Uterus (tissue), 4 donors: ENCODE measurements at places on chromosomes 13 and 19. TPM values are rescaled to one million over a fixed set of nuclear protein-coding genes. Genes with fewer than 3 reads are reported as not detected.
A peak's percentile ranks its signal among the peaks of the same experiment; 100 is the strongest.

- DNase-seq, result no peak
Observed at GRCh38 chr19:9641810-9642209, 20.8 kb upstream of the ZNF561 start.

GRCh38 chr13:98233127-98233526 lies 56.1 kb upstream of the RNF113B start:
- DNase-seq, result no peak

DNA sequence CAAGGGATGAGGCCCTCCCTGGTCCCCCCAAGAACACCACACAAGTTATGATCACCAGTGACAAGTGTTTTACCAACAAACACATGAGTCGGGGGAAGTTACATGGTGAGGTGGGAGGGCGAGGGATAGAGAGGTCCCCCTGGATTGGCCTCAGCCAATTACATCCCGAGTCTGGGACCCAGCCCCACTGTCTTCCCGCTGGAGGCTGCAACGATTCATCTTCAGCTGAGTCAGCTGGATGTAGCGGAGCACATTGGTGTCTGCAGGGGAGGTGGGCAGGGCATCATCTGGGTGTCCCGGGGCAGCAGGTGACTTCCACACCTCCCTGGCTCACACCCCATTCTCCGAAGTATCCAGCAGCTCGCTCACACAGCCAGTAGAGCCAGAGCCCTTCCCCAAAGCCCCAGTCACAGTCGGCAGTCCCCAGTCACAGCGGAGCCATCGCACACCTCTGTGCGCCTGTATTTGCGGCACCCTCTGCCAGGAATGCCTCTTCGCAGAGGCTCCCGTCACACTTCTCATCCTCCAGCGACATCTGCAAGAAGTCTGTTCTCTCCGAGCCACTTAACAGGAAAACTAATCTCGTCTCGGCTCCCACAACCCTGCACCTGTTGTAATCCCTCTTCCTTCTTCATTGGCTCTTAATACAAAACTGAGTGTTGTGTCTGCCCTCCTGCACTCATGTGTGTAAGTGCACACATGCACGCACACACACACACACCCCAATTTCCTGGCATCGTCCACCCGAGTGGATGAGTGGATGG lies 2.0 kb downstream of the TTC9B start:
- DNase-seq, result no peak

GRCh38 chr19:11963566-11964355 lies 1.1 kb upstream of the ZNF763 start:
- DNase-seq, result peak; percentile 75

DNA sequence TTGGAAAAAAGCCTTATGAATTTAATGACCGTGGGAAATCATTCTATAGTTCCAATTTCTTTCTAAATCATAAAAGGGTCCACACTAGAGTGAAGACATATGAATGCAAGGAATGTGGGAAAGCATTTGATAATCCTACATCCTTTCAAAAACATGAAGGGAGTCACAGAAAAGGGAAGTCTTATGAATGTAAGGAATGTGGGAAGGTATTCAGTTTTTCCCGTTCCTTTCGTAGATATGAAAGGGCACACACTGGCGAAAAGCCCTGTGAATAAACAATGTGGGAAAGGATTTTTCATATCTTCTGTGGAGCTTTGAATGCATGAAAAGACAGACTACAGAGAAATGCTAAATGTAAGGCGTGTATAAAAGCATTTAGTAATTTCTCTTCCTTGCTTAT lies 27.0 kb downstream of the ZNF20 start:
- no peak for DNase-seq

DNA sequence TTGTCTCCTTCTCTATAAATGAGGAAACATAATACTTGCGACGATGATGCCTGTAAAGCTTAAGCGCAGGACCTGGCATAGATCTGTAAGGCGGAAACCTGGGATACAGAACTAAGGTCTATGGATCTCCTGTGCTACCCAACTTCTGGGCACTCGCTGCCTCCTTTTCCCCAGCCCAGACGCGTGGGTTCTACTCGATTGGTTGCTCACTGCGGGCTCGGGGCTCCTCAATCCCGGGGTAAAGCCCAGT lies 615 bp upstream of the PSMC4 start:
- DNase-seq, result no peak

DNA sequence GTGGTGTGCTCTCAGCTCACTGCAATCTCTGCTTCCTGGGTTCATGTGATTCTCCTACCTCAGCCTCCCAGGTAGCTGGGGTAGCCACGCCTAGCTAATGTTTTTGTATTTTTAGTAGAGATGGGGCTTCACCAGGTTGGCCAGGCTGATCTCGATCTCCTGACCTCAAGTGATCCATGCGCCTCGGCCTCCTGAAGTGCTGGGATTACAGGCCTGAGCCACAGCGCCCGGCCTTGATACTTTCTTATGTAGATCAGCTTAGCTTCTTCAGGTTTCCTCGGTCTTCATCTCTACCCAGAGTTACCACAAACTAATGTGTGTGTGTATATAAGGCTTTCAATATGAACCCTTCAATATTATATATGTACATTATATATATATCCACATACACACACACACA lies 9.9 kb upstream of the CCDC61 start:
- DNase-seq, result no peak

- DNase-seq, result no peak
Observed at GRCh38 chr19:10889880-10890279, 18.5 kb downstream of the CARM1 start.

DNA sequence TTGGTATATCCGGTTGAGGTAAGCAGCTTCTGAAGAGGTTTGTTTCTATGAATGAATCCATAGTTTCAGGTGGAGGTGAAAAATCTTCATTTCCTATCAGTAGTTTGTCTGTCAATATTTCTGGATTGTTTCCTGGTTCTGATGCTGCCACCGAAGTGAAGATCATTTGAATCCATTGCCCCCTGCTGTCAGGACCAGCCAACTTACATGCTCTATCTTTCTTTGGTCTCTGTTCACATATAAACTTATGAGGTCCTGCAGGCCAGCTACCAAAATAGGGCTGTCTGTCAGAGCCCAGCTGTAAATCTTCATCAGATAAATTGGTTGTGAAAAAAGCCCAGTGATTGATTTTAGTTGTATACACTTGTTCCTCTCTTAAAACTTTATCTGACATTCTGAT lies 15.2 kb upstream of the N4BP2L1 start:
- no peak for DNase-seq

- no peak for DNase-seq
Observed at GRCh38 chr19:43372462-43372861, 19.0 kb downstream of the CD177 start.

DNA sequence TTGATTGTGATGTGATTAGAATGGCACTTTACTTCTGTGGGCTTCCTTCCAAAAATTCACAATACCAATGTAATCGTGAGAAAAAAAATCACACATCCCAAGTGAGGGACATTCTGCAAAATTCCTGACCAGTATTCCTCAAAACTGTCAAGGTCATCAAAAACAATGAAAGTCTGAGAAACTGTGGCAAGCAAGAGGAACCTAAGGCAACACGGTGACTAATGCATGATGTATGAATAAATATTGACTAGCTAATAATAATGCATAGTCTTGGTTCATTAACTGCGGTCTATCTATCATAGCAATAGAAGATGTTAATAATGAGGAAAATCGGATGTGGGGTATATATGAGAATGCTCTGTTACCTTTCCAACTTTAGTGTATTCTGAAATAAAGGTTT lies 159.0 kb downstream of the RFC3 start:
- DNase-seq, result no peak

DNA sequence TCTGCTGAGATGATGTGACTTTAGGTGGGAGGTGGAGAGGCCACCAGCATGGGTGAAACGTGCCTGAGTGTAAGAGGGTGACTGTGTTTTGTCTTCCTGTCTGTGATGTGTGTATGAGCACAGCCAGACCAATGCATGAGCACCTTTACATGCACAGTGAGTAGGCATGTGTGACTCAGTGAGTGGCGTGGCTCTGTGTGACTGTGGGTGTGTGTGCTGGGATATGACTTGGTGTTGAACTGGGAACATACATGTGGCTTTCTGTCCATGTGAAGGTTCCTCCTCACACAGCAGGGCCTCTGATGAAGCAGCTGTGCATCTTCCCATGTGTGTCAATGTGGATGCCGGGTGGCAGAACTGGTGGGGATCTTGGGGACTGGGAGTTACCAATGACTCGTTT lies 19.9 kb upstream of the LGALS13 start:
- DNase-seq, result no peak

DNA sequence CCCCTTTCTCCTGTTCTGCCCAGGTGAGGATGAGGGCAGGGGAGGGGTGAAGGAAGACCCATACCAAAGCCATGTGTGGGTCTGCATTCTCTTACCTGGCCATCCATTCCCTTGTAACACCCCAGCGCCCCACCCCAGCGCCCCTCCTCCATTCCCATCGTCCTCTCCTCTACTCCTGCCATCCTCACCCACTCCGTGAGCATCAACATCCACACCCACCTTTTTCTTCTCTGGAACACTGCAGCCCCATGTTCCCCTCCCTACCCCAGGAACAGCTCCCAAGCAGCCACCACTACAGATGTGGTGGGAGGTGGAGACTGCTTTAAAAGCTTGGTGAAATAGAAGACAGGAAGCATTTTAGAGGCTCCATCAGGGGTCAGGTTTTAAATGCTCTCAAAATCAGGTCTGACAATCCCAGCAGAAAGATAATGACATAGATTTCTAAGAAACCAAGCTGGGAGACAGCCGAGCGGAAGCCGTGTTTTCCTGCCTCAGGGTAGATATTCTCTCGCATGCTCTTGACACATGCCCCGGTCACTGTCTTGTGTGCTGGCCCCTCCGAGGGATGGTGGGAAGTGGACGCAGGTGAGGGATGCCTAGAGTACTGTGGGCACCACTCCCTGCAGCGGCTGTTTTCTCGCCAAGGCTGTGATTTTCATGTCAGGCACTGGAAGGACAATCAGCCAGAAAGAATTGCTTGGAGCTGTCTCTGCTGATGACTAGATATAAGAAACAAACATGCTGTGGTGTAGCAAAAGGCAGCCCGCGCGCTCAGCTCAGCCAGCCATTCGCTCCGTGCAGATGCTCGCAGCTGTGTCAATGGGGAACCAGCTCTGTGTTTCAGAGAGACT lies 9.8 kb downstream of the MEDAG start:
- DNase-seq, result no peak

DNA sequence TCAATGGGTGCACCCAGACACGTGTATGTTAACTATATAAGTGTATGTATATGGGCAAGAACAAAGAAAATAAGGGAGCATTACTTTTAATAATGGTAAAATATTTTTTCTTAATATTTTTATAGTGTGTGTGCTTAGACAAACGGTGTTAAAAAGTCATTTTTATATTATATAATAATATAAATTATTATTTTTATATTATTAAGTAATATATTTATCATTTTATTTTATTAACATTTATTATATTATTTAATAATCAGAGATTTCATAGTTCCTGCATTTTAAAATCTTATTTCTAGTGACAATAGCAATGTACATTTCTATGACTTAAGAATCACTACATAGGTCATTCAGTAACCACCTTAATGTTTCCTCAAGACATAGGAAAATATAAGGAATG lies 184.4 kb downstream of the SLITRK5 start:
- DNase-seq, result no peak

DNA sequence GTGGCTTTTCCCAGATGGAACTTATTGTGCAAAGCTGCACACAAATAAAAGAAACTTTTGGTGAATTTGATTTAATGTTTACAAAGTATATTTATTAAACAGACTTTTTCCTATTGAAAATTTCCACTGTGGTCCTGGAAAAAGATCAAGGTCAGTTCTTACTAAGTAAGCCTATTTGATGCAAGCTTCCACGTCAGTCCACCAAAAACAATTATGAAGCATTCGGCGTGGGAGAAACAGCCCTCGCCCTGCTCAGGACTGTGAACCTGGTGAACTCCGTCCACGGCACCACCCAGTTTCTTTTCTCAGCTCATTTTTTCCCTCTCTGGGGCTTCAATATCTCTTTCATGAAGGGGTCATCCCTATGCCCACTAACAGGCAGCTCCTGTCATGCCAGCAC lies 149.8 kb downstream of the EFNB2 start:
- no peak for DNase-seq

GRCh38 chr13:43289470-43290255 lies 266.3 kb downstream of the DNAJC15 start:
- no peak for DNase-seq

DNA sequence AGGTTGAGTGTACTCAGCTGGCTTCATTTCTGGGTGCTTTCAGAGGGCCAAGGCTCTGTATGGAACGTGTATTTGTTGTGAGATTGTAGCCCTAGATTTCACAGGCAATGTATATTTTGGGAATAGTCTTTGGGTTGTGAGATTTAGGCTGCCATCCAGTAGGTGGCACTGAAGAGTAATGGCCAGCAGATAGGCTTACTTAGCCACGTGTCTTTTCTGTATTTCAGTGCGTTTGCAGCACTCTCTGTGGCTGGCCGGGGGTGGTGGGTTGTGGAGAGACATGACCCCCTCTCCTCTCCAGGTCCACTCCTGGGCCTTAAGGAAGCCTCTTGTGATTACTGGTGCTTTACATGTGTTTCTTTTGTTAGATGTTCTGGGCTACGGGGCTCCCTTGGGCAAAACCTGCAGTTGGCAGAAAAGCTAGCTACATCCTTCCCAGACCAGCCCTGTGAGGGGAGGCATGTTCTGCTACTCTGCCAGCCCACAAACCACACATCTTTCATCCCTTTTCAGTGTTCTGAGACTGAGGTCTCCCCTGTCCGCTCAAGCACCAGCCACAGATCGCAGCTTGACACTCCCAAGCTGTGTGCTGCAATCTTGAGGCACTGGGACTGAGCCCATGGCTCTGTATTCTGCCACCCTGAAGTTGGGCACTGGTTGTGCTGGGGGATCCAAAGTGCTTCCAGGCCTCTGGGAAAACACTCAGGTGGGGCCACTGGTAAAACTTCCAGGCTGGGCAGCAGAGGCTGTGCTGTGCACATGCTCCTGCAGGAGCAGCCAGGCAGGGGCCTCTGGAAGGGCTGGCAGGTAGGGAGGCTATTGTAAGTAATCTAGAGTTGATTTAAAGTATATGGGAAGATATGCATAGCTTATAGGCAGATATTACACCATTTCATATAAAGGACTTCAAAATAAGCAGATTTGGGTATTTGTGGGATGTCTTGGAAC lies 1096.8 kb upstream of the PCDH20 start:
- DNase-seq, result no peak

The SUGT1 gene
- 20.9 TPM for total RNA-seq

The ZNF525 gene
- 20.0 TPM for total RNA-seq

The NCR1 gene
- not detected for total RNA-seq

The ACER1 gene
- total RNA-seq, result not detected

The PLIN5 gene
- total RNA-seq, result 11.1 TPM

The SIX5 gene
- total RNA-seq, result 17.9 TPM
